ENCODE measurements at places on chromosomes 7 and 10. TPM values are rescaled to one million over a fixed set of nuclear protein-coding genes. Genes with fewer than 3 reads are reported as not detected.
A peak's percentile ranks its signal among the peaks of the same experiment; 100 is the strongest.

DNA sequence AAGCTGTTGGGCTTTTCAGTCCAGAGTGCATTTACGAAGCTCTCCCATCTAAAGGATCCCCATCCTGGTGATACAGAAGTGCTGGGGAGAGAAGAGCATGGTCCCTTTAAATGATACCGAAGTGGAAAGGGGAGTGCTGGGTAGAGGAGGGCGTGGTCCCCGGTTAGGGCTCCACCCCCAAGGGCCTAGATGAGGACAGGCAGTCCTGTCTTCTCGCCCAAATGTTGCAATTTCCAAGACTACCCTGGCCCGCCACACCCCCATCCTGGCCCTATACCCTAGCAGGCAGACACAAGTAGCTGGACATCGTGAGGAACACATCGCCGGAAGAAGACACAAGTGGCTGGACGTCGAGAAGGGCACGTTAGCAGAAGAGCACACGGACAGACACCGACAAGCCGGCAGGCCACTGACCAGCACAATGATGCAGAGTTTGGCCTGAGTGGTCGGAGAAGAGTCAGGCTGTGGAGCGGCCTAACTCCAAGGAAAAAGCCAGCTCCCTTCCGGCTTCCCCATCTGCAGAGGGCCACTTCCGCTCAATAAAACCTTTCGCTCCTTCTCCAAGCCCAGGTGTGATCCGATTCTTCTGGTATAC is 439.5 kb upstream of the NRP1 start:
- no peak for DNase-seq

DNA sequence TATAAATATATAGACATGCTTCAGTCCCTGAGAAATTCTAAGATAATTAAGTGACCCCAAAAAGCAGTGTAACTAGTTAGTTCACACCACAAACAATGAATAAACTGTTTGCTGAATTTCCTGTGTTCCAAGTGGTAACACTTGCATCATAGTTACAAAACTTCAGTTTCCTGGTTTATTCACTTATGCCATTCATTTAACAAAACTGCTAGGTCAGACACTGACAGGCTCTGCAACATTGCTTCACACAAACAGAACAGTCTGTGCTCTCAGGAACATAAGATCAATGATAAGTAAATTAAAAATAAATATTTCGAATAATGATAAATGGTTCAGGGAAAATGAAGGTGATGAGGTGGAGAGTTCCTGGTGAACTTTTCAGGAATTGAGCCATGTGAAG is 133.3 kb upstream of the NAMPT start:
- DNase-seq: no peak

DNA sequence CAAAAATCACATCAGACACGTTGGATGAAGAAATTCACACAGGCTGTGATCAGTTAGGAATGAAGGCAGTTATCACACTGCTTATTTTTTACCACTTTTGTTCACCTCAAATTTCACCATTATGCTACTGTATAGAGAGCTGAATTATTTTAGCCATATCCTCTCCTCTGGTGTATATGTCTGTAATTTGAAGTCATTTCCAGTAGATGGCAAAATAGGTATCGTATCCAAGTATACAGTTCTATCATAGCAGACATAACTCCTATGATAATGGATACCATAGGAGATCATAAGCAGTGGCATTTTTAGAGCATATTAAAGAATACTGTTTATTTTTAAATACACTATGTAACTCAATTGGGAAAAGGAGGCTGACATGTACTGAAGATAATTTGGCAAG is 909.7 kb downstream of the DNAJB9 start:
- DNase-seq: no peak

- DNase-seq: no peak
Measured at GRCh38 chr7:143352531-143353002, 9.9 kb downstream of the FAM131B start.

GRCh38 chr7:40015790-40016296 is 65.8 kb downstream of the CDK13 start:
- no peak for DNase-seq

DNA sequence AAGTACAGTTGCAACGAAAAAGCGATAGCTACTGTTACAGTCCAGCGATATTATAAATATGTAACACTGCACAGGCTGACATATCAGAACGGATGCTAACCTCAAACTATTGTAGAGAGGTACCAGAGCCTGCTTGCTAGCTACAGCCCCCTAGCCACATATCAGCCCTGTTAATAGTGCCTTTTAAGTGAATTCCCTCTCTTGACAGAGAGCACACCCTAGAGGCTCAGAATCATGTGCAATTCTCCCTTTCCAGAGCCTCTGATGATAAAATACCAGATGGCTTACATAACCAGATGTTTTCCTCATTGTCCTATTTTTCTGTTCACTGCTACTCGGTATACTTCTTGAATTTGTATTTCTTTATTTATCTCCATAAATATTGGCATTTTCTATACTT is 960.7 kb upstream of the CELF2 start:
- DNase-seq: no peak

- no peak for DNase-seq
Measured at GRCh38 chr10:331186-331585, 195.9 kb downstream of the ZMYND11 start.

- no peak for DNase-seq
Measured at GRCh38 chr7:41336455-41336952, 366.4 kb downstream of the INHBA start.

DNA sequence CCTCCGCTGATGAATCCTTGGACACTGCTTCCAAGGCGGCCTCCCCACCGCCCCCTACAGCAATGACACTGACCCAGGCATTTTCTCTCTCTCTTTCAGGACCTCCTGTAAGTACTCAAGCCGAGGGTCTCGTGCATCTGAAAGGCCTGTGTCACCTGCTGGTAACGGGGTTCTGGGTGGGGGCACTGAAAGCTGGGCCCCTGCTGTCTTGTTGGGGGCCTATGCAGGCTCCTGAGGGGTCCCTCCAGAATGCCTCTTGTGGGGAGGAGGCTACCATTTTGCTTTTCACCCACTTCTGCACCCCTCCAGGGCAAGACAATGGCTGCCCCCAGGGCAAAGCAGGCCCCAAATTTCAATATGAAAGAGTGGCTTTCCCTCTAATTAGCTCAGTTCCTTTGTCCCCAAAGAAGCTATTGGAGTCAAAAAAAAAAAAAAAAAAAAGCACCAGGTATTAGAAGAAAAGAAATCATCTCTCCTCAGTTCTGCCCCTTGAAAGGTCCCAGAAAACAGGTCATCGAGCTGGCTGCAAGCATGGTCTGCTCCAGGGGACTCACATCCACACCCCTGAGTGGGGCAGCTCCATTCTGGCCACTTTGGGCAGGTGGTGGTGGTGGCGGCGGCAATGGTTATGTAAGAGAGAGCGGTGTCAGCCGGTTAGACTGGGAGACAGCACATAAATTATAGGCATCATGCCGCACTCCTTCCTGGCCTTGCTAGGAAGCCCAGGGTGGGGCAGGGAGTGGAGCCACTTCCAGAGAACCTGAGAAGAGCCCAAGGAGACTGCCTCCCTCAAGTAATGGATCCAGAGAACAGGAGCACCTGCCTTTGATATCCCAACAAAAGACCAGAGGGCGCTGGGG is 66.2 kb downstream of the COL13A1 start:
- no peak for DNase-seq

GRCh38 chr7:75995996-75996395 is 1.6 kb upstream of the TMEM120A start:
- no peak for DNase-seq

GRCh38 chr7:143422033-143422432 is 13.4 kb upstream of the EPHA1 start:
- DNase-seq: no peak

DNA sequence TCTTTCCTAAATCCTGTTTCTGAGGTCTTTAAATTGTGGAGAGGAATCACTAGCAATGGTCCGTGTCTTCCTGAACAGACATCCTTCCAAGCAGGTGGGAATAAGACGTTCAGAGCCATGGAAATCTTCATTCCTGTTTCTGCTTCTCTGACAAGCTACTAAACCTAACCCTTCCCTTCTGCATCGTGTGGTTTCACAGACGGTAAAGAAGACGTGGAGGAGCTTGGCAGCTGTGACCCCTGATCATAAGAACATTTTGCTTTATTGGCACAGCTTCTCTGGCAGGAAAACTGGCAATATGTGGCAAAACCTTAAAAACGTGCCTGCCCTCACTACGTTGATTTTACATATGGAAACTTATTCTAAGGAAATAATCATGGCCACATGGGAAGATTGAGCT is 63.0 kb upstream of the LOXL4 start:
- DNase-seq: no peak

DNA sequence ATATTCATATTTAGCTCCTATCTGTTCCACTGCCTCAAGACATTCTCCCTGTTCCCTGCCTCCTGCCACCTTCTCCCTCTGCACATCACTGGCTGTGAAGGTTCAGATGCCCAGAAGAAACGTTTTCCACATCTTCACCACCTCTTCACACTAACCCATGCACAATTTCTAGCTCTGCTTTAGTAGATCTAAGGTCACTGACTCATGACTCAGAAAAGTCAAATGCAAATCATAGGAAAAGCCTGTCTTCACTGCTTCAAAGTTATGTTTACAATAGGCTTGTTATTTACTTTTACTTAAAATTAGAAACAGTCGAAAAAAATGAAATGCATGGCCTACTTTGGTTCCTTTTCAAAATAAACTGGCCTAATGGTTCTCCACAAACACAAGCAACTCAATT is 2.5 kb downstream of the SCRN1 start:
- DNase-seq: no peak

DNA sequence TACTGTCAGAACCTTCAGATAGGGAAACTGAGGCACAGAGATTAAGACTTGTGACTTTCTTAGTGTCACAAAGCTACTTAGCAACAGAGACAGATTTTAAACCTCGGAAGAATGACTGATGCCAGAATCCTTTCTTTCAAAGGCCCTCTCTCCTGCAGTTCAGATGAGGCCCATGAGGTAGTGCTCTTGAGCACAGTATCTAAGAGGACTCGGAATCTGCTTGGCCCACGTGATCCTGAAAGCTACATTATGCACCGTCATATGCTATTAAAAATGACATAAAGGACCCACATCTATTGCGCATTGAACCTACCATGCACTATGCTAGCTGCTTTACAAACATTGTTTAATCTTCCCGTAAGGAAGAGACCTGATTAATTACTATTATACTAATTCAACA is 355.9 kb downstream of the SFMBT2 start:
- no peak for DNase-seq

- no peak for DNase-seq
Measured at GRCh38 chr7:103685646-103686045, 239.6 kb upstream of the SLC26A5 start.

DNA sequence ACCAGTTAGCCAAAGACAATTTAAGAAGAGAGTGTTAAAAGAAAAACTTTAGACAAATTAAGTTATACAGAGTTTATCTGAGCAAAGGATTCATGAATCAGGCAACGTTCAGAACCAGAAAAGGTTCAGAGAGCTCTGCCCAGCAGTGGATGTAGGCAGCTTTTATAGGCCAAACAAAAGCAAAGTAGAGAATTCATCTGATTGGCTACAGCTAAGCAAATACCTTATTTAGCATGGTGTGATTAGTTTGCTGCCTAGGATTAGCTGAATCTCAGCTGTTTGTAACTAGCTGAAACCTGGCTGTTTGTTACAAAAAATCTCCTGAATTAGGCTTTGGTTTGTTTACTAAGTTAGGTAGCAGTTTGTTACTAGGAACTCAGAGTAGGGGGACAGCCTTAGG is 66.0 kb downstream of the SLC25A40 start:
- no peak for DNase-seq

DNA sequence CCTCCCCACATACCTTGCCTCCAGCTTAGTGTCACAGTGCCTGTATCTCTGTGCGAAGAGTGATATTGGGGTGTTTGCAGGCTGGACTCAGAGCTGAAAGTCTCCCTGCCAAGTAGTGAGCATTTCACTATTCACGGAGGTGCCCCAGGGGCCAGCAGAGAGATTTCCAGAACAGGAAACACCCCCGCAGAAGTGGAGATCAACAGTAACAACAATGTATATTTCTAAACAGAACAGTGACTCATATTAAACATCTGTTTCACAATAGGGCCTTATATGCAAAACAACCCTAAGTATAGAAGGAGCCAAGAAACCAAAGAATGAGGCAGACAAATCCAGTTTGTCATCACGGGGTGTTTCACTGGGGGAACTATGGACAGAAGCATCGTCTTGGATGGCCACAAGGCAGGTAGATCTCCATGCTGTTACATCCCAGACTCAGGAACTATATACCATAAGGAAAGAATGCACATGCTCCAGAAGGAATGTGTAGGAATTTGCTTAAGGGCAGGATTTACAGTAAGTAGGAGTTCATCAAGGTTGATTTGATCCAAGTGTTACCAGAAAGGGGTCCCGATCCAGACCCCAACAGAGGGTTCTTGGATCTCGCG is 29.3 kb upstream of the CCL24 start:
- no peak for DNase-seq

GRCh38 chr7:73742338-73742752 is 3.7 kb upstream of the ABHD11 start:
- DNase-seq: no peak

GRCh38 chr7:75920431-75921161 is 5.6 kb downstream of the POR start:
- DNase-seq: no peak

DNA sequence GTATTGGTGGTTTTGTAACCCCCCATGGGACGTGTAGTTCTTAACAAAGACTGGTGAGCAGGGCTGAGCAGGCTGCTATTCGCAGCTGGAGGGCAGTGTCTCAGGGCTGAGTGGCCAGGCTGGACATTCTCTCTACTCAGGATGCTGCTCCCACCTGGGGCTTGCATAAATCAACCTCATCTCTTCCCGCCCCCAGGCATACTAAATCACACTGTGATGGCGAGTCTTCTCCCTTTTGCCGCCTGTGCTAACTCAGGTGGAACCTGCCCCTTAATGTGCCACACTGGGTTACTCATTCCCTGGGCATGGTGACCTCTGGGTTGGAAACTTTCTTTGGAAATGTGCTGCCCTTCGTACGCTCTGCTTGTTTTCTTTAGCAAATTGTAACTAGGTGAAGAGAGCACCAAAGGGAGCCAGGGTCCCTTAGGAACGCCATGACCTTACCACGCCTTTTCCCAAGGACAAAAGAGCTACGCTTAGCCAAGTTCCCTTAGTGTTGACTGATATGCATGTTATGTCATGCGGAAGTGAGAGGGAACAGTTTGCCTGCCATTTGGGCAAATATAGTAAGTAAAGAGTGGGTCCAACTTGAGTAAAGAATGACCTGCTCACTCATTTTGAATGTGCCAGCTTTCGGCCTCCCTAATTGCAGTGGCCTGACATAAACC is 40.4 kb upstream of the COBL start:
- peak; percentile 57 for DNase-seq

Gene HABP2
- polyA plus RNA-seq: 0.41 TPM

Gene RNF133
- polyA plus RNA-seq: 0.10 TPM

Gene GPNMB
- polyA plus RNA-seq: 31.8 TPM

Gene PNLIP
- not detected for polyA plus RNA-seq

Gene CWF19L1
- polyA plus RNA-seq: 31.8 TPM

Gene GALNT11
- polyA plus RNA-seq: 132 TPM

Gene ACSM6
- polyA plus RNA-seq: 0.17 TPM

Gene HTR7
- polyA plus RNA-seq: 0.50 TPM

Gene EXOSC1
- polyA plus RNA-seq: 38.7 TPM

Gene IGFBP3
- 117 TPM for polyA plus RNA-seq

Gene CYCS
- 162 TPM for polyA plus RNA-seq

Gene DNAJC2
- 50.1 TPM for polyA plus RNA-seq

Gene KLF14
- polyA plus RNA-seq: 0.62 TPM

Gene KIAA1549
- polyA plus RNA-seq: 14.0 TPM

Gene KCND2
- polyA plus RNA-seq: 1.7 TPM

All from right renal pelvis (tissue), 4 donors.